Stimulated activated CD4-positive, alpha-beta T cell treated with anti-CD3 and anti-CD28 coated beads, Interleukin-1b, Interleukin-23, amount 100 ng/mL, for 48 hours (primary cell): ENCODE measurements at places on chromosomes 12 and 14.

DNA sequence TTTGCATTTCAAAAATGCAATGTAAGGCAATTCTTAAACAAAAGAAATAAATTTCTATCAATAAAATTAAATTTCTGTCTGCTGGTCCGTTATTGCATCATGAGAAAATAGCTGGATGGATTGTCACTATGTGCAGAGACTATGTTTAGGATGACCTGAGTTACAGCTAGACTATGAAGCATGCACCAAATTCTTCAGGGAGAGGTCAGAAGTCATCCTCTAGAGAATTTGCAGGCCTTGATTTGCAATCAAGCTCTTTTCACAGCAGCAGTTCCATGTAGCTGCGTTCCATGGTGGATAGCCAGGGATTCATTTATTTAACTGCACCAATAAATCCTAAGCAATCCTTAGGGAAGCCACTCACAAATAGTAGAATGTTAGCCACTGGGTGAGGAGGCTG, 253.7 kb downstream of the MSRB3 start:
- no peak for DNase-seq

- no peak for DNase-seq
Observed at GRCh38 chr12:49588721-49589516, 16.5 kb downstream of the FAM186B start.

DNA sequence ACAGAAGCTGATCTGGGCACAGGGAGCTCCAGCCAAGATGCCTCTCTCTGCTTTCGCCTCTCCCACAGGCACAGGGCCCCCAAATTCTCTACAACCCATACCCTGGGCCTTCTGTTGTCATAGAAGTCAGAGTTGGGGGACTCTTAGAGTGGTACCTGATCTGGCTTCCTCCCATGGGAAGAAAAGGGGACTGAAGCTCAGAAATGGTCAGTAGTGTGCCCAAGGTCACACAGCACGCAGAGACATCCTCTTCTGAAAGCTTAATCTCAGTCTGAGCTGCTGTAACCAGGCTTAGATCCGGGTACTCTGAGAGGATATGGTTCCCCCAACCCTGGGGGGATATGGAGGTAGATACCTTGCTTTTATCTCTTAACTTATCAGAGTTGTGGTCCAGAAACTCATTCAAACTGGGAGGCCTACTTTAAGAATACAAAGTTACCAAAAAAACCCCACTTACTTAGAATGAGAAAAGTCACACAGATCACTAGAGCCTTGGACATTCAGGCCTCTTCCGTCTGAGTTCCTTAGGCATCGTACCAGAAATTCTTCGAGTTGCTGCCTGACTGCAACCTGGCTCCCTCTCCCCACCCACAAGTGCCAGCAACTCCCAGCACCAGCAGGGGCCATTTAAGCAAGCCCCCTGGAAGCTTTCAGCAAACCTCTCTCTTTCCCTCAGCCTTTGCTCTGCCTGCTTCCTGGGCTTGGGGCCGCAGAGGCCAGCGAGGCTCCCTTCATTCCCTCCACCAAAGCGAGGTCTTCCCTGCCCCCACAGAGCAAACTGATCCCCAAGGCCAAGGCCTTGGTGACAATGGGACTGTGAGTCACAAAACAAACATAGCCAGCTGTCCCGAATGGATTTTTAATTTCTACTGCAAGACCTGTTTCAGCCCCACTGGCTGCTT, 13.9 kb downstream of the KRT7 start:
- no peak for DNase-seq

- DNase-seq: no peak
Observed at GRCh38 chr12:91189516-91189915, 6.9 kb upstream of the DCN start.

- DNase-seq: no peak
Observed at GRCh38 chr12:240566-240965, 22.1 kb downstream of the SLC6A13 start.

DNA sequence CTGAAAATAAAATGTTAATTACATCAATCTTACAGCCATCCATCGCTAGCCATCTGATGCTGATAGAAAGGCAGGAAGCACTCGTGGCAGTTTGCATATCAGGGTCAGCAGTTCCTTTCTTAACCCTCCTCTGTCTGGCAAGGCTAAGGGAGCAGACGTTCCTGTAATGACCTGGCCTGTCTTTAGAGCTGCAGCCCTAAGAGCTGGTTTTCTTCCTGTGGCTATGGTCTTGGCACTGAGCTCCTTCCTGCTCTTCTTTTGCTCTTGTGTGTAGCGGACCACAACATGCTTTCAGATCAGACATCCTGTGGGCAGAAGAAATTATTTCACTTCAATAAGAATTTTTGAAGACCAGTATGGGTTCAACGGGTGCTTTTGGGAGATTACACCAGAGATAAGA, 170.4 kb downstream of the DAD1 start:
- no peak for DNase-seq

- DNase-seq: no peak
Observed at GRCh38 chr12:79891506-79892162, 43.3 kb downstream of the PPP1R12A start.

DNA sequence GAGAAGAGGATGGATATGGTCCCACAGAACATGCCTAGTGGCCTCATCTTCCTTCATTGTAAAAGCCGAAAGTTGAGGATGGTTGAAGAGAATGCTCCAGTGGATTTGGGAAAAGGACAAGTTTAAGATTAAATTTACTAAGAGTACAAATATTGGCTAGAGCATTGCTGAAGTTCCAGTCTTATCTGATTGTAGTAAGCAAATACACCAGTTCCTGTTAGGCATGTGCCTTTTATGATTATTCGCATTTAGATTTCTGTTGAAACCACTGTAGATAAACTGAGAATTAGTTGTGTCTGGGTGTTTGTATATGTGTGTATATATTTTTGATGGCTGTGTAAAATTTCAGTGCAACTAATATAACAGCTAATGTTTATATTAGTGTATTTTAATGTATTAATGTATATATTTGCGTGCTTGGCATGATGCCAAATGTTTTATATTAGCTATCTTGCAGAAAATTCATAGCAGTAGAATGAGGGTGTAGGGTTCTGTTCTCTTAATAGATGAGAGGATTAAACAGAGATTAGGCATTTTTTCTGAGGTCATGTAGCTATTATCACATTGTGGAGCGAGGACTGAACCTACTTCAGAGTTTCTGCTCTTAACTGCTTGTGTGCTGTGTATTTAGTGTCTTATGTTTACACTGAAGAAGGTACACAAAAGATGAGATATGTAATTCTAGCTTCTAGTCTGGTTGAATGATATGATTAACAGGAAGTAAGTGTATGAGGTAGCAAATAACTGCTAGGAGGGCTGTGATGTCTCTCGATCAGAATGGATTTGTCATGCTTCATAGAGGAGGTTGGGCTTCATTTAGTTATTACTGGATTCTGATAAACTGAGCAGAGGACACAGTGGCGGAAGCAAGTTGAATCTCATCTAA, 21.1 kb downstream of the FKBP3 start:
- no peak for DNase-seq

DNA sequence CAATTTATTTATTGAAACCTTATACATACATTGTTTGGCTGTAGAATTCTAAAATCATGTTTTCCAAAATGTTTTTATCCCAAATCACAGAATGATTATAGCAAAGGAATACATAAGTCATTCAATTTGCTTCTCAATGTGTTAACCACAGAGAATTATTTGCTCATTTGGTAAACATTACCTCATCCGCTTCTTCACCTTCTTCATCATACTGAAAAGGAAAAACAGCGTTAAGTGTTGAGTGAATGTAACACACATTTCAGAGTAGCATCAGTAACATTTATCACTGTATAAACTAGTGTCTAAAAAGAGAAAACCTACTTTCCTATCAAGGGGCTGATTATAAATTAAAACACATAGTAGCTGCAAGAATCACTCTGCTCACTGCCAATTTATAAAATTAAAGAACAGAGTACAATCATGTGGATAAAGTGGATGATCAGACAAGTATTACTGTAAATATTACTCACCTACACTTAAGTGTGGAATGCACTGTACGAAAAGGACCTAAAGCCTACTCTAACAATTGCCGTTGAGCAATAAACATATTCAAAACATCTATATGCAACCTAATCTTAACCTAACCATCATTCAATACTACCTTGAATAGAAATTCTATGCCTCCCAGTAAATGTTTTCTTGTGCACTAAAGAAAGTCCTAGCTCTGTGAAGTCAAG, 18.1 kb upstream of the PHLDA1 start:
- DNase-seq: no peak

DNA sequence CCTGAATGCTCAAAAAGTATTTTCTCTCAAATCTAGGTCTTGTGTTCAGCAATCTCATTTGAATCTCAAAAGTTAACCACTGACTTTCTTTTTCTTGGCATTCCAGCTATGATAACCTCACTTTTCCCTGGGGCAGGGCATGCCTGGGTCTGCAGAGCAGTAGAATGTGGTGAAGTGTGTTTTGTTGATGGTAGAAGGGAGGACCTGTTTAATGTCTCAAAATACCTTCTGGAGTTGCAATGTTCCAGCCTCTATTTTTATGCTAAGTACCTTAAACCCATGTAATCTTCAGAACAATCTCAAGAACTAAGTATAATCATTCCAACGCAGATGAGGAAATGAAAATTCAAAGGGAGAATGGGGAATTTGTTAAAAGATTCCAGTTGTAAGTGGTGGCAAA, 82.1 kb upstream of the FUT8 start:
- no peak for DNase-seq

GRCh38 chr12:49583366-49584094, 15.6 kb upstream of the MCRS1 start:
- DNase-seq: no peak

DNA sequence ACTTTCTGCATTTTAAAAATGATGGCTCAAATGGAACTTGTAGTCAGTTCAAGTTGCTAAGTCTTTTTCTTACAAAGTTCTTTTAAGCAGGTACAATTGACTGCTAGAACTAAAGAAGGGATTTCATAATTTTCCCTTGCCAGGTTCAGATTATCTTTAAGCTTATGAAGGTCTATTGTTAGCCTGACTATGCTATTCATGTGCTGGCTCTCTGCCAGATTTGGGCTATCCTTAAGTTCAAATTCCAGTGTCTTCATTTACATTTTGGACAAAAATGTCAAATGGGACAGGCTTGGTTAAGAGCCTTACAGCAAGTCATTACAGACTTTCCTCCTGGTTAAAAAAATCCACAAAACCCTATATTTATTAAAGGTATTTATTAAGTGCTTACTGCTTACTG, 42.3 kb downstream of the INSM2 start:
- no peak for DNase-seq

- no peak for DNase-seq
Observed at GRCh38 chr12:118183711-118184110, 47.8 kb downstream of the PEBP1 start.

DNA sequence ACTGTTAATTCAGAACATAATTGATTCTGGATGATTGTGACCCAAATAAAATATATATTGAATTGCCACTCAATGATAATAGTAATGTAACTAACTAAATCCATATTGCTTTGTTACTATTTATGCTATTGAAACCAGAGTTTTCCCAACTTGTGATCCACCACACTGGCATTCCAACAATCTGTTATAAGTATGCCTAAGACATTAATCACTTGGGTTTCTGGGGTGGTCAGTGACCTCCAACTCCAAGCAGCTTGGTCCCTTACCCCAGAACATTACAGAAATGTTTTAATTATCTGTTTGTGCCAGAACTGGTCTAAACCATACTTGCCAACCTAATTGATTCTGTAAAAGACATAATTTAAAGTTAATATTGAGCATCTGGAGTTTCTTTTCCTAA, 14.6 kb downstream of the CAPS2 start:
- DNase-seq: no peak

DNA sequence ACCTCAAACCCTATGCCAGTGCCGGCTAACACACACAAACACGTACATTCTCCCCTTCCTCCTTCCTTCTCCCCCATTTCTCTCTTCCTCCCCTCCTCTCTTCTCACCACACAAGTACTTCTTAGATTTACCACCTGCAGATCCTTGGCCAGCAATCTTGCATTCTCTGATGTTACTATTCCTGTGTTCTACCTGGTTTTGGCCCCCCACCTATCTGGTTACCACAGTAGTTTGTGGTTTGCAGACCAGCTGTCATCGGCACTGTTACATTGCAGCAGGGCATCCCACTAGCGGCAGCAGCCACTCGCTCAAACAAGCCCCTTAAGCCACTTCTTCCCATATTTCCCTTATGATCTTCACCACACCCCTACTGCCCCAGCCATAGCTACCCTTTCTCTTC, 3.9 kb downstream of the ABHD4 start:
- DNase-seq: no peak

DNA sequence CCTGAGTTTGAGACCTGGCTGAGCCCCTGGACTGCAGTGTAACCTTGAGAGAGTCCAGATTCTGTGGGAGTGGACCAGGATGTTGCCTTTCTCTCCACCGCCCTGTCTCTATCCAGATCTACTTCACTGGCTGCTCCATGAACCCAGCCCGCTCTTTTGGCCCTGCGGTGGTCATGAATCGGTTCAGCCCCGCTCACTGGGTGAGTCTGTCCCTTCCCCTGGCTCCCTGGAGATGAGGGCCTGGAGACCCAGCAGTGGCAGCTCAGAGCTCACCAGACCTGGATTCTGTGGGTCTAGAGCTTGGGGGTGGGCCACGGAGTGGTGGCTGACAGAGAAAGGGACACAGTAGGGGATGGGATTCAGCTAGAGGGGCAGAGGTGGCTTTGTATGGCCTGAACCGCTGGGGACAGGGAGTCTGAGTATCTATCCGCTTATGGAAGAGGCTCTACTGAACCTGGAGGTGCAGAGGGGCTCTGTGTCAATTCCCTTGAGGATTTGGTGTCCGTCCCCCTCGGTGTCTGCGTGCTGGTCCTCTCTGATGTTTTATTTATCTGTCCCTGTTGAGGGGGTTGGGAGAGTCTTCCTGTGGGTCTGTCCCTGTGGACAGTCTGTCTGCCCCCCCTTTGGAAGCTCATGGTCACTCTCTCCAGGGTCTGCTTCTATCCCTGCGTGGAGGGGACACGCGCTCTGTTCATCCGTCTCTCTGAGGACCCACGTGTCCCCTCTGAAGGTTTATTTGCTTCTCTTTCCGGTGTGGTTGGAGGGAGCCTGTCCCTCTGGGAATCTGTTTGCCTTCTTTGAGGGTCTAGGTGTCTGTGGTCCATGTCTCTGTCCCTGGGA, 2.5 kb downstream of the AQP5 start:
- no peak for DNase-seq

GRCh38 chr14:24693353-24693737, 59.4 kb upstream of the GZMB start:
- no peak for DNase-seq

- DNase-seq: no peak
Observed at GRCh38 chr14:65096323-65097089, 5.8 kb downstream of the MAX start.

DNA sequence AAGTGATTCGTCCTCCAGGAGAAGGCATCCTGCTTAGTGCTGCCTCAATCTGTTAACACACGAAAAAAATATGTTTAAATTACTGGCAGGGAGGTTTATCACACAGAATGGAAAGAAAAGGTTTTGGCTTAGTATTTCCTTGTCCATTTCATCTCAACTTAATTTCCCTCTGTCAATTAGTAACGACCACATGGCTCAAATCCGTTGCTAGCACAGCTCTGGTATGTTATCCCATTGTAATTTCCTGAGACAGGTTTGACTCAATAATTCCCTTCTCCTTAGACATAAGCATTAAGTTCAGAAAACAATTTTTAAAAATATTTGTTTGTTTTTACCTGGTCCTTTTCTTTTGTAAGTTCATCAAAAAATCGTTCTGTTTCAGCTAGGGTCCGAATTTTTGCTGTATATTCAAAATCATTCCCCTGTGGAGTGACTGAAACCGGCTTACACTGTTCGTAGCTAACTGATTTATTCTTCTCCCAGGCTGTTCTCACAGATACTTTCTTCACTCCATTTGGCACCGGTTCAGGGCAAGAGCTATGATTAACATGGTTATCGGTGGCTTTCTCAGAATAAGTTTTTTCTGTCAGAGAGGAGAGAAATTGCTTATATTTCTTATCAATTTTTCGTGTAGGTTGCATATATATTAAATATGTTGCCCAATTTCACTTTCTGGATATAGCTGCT, 10.1 kb upstream of the PITPNM2 start:
- no peak for DNase-seq
